ENCODE measurements at places on chromosomes 7 and 10.

DNA sequence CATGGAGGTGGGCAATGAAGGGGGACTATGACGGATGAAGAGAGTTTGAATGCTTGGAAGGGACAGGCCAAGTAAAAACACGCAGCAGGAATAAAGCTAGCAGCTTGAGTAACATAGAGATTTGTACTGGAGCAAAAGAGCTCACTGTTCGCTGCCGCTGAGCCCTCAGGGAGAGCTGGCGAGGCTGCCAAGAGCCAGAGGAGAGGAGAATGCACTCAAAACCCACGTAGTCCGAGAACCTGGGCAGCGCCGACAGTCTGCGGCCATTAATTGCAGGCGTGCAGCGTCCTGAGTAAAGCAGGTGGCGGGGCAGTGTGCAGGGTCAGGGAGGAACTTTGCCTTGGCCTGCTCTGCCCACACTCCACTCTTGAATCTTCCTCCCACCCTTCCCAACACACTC, 68.2 kb downstream of the SLC37A3 start:
- no peak for DNase-seq

DNA sequence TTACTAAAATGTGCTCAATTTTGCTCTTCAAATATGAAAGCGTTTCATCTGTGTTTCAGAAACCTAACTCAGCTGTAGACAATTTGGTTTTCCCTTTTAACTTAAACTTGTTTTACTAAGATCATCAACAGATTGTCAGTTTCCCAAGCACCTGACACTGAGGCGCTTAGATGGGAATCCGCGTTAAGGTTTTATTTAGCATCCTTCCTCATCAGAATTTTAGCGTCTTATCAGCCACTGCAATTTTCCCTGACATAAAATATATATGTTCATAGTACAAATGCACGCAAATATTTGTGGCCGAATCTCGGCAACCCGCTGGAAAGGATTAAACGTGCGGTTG, 1.2 kb downstream of the SGCE start:
- DNase-seq: no peak

DNA sequence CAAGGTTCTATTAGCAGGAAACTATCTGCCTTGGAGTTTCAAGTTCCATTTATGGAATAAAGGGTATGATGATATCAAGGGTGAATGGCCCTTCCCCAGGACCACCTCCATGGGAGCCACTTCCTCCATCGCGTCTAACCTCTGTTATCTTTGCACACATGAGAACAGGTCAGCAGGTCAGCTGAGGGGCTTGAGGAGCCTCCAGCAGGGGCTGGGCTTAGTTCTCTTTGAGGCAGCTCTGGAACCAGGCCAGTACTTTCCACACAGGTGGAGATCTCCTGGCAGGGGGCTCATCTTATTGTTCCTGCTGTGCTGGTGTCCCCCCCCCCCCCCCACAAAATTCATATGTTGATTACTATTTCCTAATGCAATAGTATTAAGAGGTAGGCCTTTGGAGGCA, 472.2 kb upstream of the ZMIZ1 start:
- no peak for DNase-seq

GRCh38 chr7:96674565-96674964, 35.1 kb downstream of the SEM1 start:
- DNase-seq: no peak

GRCh38 chr7:112997831-112998230, 88.8 kb downstream of the GPR85 start:
- no peak for DNase-seq

- DNase-seq: no peak
Measured at GRCh38 chr7:51700593-51701215, 384.1 kb upstream of the COBL start.

- DNase-seq: no peak
Measured at GRCh38 chr7:457814-458510, 61.7 kb downstream of the PDGFA start.

DNA sequence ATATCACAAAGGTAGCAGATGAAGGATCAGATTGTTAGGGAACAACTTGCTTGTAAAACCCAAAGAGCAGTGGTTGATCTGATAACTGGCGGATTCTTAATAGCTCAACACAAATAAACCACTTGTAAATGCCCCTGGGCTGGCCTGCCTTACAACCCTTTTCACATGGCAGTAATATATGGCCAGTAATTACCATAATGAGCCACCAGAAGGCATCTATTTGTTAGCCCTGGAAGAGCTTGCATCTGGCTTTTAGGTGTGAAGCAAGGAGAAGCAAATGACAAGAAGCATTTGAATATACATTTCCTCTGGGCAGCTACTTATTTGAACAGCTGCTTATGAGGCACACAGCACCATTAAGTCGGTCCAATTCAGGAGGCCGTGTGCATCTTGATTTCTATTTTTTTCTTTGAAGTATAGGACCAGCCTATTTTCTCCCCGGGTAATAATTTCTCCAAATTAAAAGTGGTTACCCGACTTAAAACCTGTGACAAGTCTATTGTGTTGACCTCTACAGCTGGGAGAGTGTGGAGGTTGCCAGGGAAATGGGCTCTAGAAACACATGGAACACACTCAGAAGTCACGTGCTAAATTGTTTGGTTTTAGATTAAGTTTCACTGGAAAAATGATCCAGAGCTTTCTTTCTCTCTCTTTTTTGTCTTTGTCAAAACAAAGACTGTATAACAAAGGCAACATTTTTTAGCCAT, 113.4 kb downstream of the SEM1 start:
- DNase-seq: no peak

GRCh38 chr7:112510743-112511110, 29.9 kb downstream of the LSMEM1 start:
- no peak for DNase-seq

DNA sequence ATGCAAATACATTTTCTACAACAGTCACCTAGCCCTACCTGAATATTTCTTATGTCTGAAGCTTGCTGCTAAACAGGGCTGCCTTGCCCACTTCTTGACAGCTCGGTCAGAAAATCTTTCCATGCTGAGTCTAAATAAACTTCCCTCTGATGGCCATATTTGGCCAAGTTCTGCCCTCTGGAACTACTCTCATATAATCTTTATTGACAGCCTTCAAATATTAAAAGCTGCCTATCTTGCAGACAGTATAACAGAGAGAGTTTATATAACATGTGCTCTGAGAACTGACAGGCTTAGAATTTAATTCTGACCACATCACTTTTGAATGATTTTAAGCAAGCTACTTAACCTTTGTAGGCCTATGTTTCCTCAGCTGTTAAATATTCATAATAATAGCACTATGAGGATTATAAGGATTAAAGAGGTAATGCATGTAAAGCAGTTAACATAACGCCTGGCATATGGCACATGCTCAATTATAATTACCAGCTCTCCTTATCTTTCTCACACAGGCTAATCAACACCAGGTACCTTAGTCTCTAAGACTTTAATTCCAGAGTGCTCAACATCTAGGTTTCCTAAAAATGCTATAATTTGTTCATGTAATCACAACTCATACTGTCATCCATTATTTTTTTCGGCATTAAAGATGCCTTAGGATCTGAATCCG, 334.1 kb downstream of the HPSE2 start:
- no peak for DNase-seq

GRCh38 chr7:48042216-48042615, 6.9 kb downstream of the C7orf57 start:
- DNase-seq: no peak

GRCh38 chr7:52168085-52168484, 851.5 kb upstream of the COBL start:
- no peak for DNase-seq

DNA sequence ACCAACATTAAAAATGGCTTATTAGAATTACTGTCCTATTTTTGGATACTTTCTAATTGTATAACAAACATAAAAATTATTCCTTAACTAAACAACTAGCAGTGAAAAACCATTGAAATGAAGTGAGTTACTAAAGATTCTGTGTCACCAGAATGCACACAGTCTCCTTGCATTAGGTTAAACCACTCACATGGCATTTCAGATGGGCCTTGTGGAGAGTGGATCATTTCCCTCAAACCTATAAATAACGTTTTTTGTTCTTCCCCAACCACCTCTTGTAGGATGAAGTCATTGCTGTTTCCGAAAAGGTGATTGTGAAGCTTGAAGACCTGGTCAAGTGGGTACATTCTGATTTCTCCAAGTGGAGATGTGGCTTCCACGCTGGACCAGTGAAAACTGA, 38.4 kb downstream of the ARID5B start:
- DNase-seq: no peak

DNA sequence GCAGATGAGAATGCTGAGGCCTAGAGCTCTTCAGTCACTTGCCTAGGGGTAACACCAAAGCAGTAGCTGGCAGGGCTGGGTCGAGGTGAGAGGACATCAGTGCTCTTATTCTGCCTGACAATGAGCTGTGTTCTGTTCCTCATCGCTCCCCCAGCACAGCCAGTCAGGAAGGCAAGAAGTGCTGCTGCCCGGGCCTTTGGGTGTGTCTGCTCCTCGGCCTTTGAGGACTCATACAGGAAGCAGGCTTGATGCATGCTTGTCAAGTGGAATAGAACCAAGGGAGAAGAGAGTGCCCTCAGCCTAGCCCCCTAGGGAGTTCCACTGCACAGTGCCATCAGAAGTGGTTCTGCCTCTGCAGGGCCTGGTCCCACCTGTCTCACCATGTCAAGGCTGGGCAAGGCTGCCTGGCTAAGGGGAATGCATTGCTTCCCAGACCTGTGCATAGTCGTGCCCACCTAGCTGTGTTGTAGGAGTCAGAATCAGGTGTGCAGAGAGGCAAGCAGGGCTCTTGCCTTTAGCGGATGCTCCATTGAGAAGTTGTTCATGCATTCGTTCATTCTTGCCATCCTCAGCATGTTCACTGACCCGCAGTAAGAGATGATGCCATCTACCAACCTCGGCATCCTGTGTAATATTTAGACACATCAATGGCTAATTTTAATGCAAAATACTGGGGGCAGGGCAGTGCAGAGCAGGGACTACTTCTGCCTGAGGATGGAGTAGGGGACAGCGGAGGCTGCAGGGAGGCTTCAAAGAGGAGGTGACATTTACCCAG, 156.6 kb downstream of the RPS24 start:
- DNase-seq: no peak

- no peak for DNase-seq
Measured at GRCh38 chr10:132064771-132065437, 842 bp upstream of the JAKMIP3 start.

- no peak for DNase-seq
Measured at GRCh38 chr7:54111814-54112511, 430.2 kb upstream of the VSTM2A start.

- no peak for DNase-seq
Measured at GRCh38 chr7:136023134-136023869, 46.1 kb upstream of the MTPN start.

DNA sequence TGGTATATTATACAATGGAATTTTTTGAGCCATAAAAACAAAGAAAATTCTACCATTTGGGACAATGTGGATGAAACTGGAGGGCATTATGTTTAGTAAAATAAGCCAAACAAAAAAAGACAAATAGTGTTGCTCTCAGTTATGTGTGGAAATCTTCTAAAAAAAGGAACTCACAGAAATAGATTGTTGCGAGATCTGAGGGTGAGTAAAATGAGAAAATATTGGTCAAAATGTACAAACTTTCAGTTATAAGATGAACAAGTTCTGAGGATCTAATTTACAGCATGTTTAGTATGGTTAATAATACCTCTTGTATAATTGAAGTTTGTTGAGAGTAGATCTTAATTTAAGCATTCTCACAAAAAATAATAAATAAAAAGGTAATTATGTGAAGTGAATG, 291.2 kb downstream of the KIF20B start:
- DNase-seq: no peak

- DNase-seq: no peak
Measured at GRCh38 chr7:131431756-131432155, 104.1 kb downstream of the MKLN1 start.

- DNase-seq: no peak
Measured at GRCh38 chr7:113705439-113705838, 213.4 kb downstream of the PPP1R3A start.

GRCh38 chr7:157651366-157652160, 314.8 kb downstream of the DNAJB6 start:
- DNase-seq: no peak

All from activated naive CD4-positive, alpha-beta T cell treated with Interleukin-2 at 50 U/mL for 16 hours (primary cell).